ENCODE measurements at places on chromosomes 3 and 15. TPM values are rescaled to one million over a fixed set of nuclear protein-coding genes. Genes with fewer than 3 reads are reported as not detected.

The GRAMD1C gene
- 3.0 TPM for polyA plus RNA-seq

The RPL14 gene
- polyA plus RNA-seq: 602 TPM

The ZPLD1 gene
- polyA plus RNA-seq: 0.02 TPM

The GPR160 gene
- polyA plus RNA-seq: 0.07 TPM

The ITGB5 gene
- polyA plus RNA-seq: 207 TPM

The RARB gene
- 0.51 TPM for polyA plus RNA-seq

The GUCA1C gene
- polyA plus RNA-seq: not detected

The C3orf49 gene
- not detected for polyA plus RNA-seq

The ERICH6 gene
- polyA plus RNA-seq: not detected

The CYP1A1 gene
- 0.04 TPM for polyA plus RNA-seq

The ALDH1L1 gene
- not detected for polyA plus RNA-seq

The EIF2B5 gene
- 29.8 TPM for polyA plus RNA-seq

The CCR8 gene
- not detected for polyA plus RNA-seq

The GOLGA6L9 gene
- polyA plus RNA-seq: 2.5 TPM

The SAXO2 gene
- polyA plus RNA-seq: 3.6 TPM

The EFHB gene
- 0.33 TPM for polyA plus RNA-seq

The LCMT2 gene
- polyA plus RNA-seq: 11.7 TPM

The PLD1 gene
- polyA plus RNA-seq: 20.2 TPM

The NAALADL2 gene
- 8.0 TPM for polyA plus RNA-seq

The TIMP4 gene
- 3.6 TPM for polyA plus RNA-seq

The SLC22A13 gene
- 0.19 TPM for polyA plus RNA-seq

The BCL2A1 gene
- 2.7 TPM for polyA plus RNA-seq

The CADPS gene
- polyA plus RNA-seq: 0.06 TPM

The CGNL1 gene
- 0.25 TPM for polyA plus RNA-seq

The MUC13 gene
- not detected for polyA plus RNA-seq

The PFKFB4 gene
- 6.1 TPM for polyA plus RNA-seq

The CNOT10 gene
- 19.2 TPM for polyA plus RNA-seq

The CFAP161 gene
- polyA plus RNA-seq: not detected

The CLRN1 gene
- not detected for polyA plus RNA-seq

The SLC7A14 gene
- 2.3 TPM for polyA plus RNA-seq

The LRRIQ4 gene
- not detected for polyA plus RNA-seq

The AADACL2 gene
- not detected for polyA plus RNA-seq

The SNTN gene
- polyA plus RNA-seq: not detected

The CYP8B1 gene
- polyA plus RNA-seq: not detected

The PLA2G4D gene
- polyA plus RNA-seq: not detected

The SLC9C1 gene
- polyA plus RNA-seq: not detected

The PEX5L gene
- polyA plus RNA-seq: 0.48 TPM

The FBXO40 gene
- polyA plus RNA-seq: not detected

The FOXL2 gene
- 0.07 TPM for polyA plus RNA-seq

The HHATL gene
- polyA plus RNA-seq: not detected

The AVEN gene
- 22.2 TPM for polyA plus RNA-seq

The ARHGEF3 gene
- 4.9 TPM for polyA plus RNA-seq

The FOXB1 gene
- polyA plus RNA-seq: not detected

The A4GNT gene
- not detected for polyA plus RNA-seq

The GP9 gene
- not detected for polyA plus RNA-seq
